Naive thymus-derived CD8-positive, alpha-beta T cell (primary cell): ENCODE measurements at places on chromosomes 6 and 20. TPM values are rescaled to one million over a fixed set of nuclear protein-coding genes. Genes with fewer than 3 reads are reported as not detected.

The PKIB gene
- total RNA-seq, result 0.82 TPM

The JARID2 gene
- 23.0 TPM for total RNA-seq

The RRP36 gene
- 55.5 TPM for total RNA-seq

The EYS gene
- not detected for total RNA-seq

The TMEM242 gene
- total RNA-seq, result 14.4 TPM

The FRS3 gene
- 7.6 TPM for total RNA-seq

The ADAM33 gene
- not detected for total RNA-seq

The BTN1A1 gene
- total RNA-seq, result not detected

The IPCEF1 gene
- 102 TPM for total RNA-seq

The TSBP1 gene
- not detected for total RNA-seq

The MATN4 gene
- not detected for total RNA-seq

The BPIFB4 gene
- not detected for total RNA-seq

The NHSL1 gene
- total RNA-seq, result 0.08 TPM

The APCDD1L gene
- not detected for total RNA-seq

- H3K4me3 ChIP-seq, result no peak overlapping the region
- H3K36me3 ChIP-seq, result peaks cover 17% of the 10 kb centered on the region
- no peaks in the 10 kb centered on the region for H3K4me1 ChIP-seq
- H3K27me3 ChIP-seq, result no peaks in the 10 kb centered on the region
Observed at GRCh38 chr6:134925800-134926199, 24.1 kb downstream of the ALDH8A1 start.

DNA sequence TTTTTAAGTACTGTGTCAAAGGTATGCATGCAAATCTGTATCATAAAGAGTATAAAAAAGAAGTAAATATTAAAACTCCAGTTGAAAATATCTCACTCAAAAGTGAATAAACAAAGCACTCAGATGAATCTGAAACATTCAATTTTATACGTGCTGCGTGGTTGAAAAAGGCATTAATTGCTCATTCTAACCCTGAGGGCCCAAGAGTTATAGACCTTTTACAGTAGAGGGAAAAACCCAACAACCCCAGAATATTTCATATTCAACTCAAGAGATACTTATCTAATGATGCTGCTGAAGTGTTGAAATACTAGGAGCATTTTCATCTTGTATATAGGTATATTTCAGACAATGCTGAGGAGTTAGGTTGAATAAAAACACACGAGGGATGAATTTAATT lies 862.8 kb upstream of the CITED2 start:
- no peak for DNase-seq
- no peaks in the 10 kb centered on the region for H3K4me1 ChIP-seq
- no peaks in the 10 kb centered on the region for H3K36me3 ChIP-seq
- H3K27ac ChIP-seq, result no peak overlapping the region
- H3K27me3 ChIP-seq, result no peaks in the 10 kb centered on the region
- H3K4me3 ChIP-seq, result no peak overlapping the region

- no peaks in the 10 kb centered on the region for H3K36me3 ChIP-seq
- H3K27ac ChIP-seq, result no peak overlapping the region
- no peak overlapping the region for H3K4me3 ChIP-seq
- DNase-seq, result peak; percentile 13
- peaks cover 6% of the 10 kb centered on the region for H3K27me3 ChIP-seq
- peaks cover 16% of the 10 kb centered on the region for H3K4me1 ChIP-seq
Observed at GRCh38 chr6:170208182-170208601, 82.7 kb downstream of the DLL1 start.

- DNase-seq, result peak; percentile 59
- no peaks in the 10 kb centered on the region for H3K27me3 ChIP-seq
- peak overlapping the region; percentile 98 for H3K27ac ChIP-seq
- H3K4me3 ChIP-seq, result peak overlapping the region; percentile 73
Observed at GRCh38 chr6:25056130-25056529, 120.4 kb upstream of the RIPOR2 start.

DNA sequence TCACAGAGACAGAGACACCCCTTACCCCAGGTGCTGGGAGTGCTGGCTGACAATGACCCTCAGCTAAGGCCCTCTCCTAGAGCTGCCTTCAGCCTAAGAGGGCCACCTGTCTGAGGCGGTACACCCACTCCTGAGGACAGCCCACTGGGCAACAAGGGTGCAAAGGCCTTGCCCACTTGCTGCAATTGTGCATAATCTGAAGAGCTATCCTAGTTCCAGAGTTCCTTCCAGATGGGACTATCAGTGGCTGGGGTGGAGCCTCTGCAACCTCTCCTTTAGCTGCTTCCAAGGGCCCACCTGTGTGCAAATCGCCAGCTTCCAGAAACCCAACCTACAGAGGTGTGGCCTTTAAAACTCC lies 87.5 kb downstream of the PREX1 start:
- peaks cover 69% of the 10 kb centered on the region for H3K4me1 ChIP-seq
- H3K27ac ChIP-seq, result peak overlapping the region; percentile 83
- no peak for DNase-seq
- H3K36me3 ChIP-seq, result peaks cover 25% of the 10 kb centered on the region
- no peaks in the 10 kb centered on the region for H3K27me3 ChIP-seq
- H3K4me3 ChIP-seq, result no peak overlapping the region

- H3K27me3 ChIP-seq, result peaks cover 7% of the 10 kb centered on the region
- H3K27ac ChIP-seq, result no peak overlapping the region
- H3K36me3 ChIP-seq, result no peaks in the 10 kb centered on the region
- no peak for DNase-seq
- no peak overlapping the region for H3K4me3 ChIP-seq
Observed at GRCh38 chr20:40443753-40444152, 245.3 kb downstream of the MAFB start.

- H3K36me3 ChIP-seq, result no peaks in the 10 kb centered on the region
- H3K4me3 ChIP-seq, result no peak overlapping the region
- peaks cover 18% of the 10 kb centered on the region for H3K4me1 ChIP-seq
Observed at GRCh38 chr20:62769346-62770071, 26.8 kb upstream of the MRGBP start.

DNA sequence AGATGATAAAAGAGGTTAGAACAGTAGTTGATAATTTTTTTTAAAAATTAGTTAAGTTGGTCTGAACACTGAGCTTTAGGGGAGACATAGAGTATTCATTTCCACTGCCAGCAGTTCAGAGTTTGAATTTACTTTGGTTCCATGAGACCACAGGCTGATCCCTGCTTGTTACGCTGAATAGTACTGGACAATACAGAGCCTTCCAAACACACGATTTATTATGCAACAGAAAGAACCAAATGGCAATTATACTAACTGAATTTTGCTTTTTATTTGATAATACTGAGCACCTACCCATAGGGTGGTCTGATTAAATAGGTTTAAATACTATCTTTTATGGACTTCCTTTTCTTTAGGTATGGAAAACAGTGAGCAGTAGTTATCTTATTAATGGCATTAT lies 111.4 kb downstream of the POPDC3 start:
- no peak overlapping the region for H3K27ac ChIP-seq
- DNase-seq, result no peak
- H3K27me3 ChIP-seq, result peaks cover 24% of the 10 kb centered on the region
- no peaks in the 10 kb centered on the region for H3K4me1 ChIP-seq

- no peak overlapping the region for H3K4me3 ChIP-seq
- no peak overlapping the region for H3K27ac ChIP-seq
- H3K27me3 ChIP-seq, result no peaks in the 10 kb centered on the region
- no peaks in the 10 kb centered on the region for H3K36me3 ChIP-seq
- DNase-seq, result no peak
- H3K4me1 ChIP-seq, result peaks cover 7% of the 10 kb centered on the region
Observed at GRCh38 chr20:58168843-58169242, 59.6 kb downstream of the ANKRD60 start.

DNA sequence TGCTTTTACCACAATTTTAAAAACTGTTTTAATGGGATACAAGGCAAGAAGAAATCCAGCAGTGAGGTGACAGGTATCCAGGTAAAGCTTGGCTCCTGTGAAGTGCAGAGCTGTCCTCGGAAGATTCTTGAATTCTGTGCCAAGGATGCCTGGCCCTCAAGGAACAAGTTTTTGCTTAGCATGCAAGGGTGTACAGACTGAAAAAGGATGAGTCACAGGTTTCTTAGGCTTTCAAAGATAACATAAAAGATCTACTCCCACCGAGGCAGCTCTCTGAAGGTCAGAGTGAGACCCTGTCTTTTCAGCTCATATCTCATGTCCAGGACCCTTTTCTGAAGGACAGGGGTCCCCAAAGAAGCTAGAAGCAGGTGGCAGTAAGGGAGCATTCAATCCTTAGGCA lies 83.3 kb downstream of the CHD6 start:
- no peak overlapping the region for H3K27ac ChIP-seq
- peaks cover 34% of the 10 kb centered on the region for H3K4me1 ChIP-seq
- H3K27me3 ChIP-seq, result no peaks in the 10 kb centered on the region
- DNase-seq, result no peak
- H3K36me3 ChIP-seq, result peaks cover 38% of the 10 kb centered on the region

- no peaks in the 10 kb centered on the region for H3K4me1 ChIP-seq
- no peak overlapping the region for H3K4me3 ChIP-seq
- no peaks in the 10 kb centered on the region for H3K36me3 ChIP-seq
- DNase-seq, result no peak
Observed at GRCh38 chr6:51303338-51303737, 484.7 kb downstream of the TFAP2B start.

GRCh38 chr6:157194643-157195042 lies 128.7 kb downstream of the TMEM242 start:
- H3K4me3 ChIP-seq, result no peak overlapping the region
- no peaks in the 10 kb centered on the region for H3K27me3 ChIP-seq
- H3K4me1 ChIP-seq, result peaks cover 4% of the 10 kb centered on the region
- peaks cover 76% of the 10 kb centered on the region for H3K36me3 ChIP-seq

DNA sequence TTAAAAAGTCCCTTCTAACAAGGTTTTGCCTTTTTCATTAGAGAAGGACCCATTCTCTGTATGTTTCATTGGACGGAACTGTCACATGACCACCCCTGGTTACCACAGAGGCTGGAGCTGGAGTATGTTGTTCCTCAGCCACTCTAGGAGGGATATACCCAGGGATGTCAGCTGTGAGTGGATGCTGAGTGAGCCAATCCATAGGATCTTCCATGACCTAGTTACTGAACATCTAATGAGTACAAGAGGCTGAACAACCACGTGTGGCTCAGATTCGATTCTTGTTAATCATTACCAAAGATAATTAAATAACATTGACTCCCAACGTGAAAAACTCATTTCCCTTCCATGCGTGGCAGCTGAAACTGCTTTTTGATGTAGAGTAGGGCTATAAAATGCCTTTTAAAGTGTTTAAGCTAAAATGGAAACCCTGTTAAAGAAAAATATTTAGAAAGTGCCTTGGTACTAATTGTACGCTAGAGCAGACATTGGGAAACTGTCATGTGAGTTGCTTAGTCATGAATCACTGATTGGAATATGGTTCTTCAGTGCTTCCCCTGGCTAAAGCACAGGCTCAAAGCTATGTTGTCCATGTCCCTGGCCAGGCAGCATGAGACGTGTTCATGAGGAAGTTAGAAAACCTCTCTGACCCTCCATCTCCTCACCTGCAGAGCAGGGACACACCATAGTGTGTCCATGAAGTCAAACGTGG lies 256.1 kb downstream of the ZNF217 start:
- no peaks in the 10 kb centered on the region for H3K27me3 ChIP-seq
- no peak overlapping the region for H3K27ac ChIP-seq

DNA sequence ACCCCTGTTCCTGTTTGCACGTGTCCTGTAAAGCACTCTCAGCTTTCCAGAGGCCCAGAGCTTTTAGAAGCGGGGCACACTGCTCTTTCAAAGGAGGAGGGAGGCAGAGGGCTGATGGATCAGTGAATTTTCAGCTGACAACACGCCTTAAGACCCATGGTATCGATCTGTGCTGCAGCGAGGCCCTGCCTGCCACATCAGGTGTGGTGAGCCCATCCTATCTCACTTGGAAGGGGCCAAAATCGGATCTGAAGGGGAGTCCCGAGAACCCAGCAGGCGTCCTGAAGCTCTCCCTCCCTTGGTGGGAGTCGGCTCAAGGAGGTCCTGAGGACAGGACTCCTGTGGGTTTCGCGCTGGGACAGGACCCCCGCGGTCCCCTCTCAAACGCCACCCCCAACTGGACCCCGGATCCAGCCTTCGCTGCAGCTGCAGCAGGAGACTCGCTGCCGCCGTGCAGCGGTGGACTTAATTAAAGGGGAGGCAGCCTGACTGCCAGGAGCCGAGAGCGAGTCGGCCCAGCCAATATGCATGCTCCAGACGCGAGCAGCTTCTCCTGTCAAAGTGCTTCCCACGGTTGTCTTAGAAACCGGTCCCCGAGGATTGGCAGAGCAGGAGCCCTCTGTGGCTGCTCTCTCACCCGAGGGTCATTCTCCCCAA lies 580.0 kb upstream of the ZNF337 start:
- H3K4me1 ChIP-seq, result peaks cover 18% of the 10 kb centered on the region
- no peak overlapping the region for H3K4me3 ChIP-seq
- H3K27me3 ChIP-seq, result no peaks in the 10 kb centered on the region
- no peak overlapping the region for H3K27ac ChIP-seq
- H3K36me3 ChIP-seq, result no peaks in the 10 kb centered on the region
- DNase-seq, result no peak

- no peaks in the 10 kb centered on the region for H3K36me3 ChIP-seq
- H3K4me1 ChIP-seq, result peaks cover 13% of the 10 kb centered on the region
- H3K27ac ChIP-seq, result no peak overlapping the region
- peak overlapping the region; percentile 90 for H3K4me3 ChIP-seq
- peaks cover 10% of the 10 kb centered on the region for H3K27me3 ChIP-seq
- DNase-seq, result no peak
Observed at GRCh38 chr6:138692978-138693909, 80.3 kb upstream of the CCDC28A start.

GRCh38 chr20:60046436-60046835 lies 88.2 kb downstream of the CDH26 start:
- H3K27me3 ChIP-seq, result peaks cover 3% of the 10 kb centered on the region
- H3K27ac ChIP-seq, result no peak overlapping the region
- H3K4me1 ChIP-seq, result no peaks in the 10 kb centered on the region
- H3K36me3 ChIP-seq, result no peaks in the 10 kb centered on the region

DNA sequence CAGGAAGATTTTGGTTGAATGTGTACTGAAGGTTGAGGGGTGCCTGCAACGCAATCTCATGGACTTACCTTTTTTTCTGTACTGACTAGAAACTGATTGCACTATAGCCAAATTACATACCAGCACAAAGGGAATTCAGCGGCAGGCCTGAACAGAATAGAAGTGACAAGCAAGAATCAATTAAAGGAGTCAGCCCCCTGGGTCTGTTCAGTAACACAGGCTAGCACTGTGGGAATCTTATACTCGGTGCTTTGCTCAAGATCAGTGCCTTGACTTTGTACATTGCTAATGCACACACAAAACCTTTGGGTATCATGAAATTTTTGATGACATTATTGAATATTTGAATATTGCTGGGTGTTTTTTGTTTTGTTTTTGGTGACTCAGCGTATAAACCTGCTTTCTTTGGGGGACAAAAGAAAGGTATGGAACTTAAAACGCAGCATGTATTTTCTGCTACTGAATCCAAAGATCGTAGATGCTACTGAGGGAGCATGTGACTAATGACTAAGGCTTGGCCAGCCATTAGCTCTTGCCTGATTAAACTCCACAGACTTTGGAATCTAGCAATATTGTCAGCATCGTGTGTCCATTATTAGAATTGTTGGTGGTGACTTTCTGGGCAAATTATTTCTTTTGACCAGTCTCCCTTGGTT lies 236.6 kb downstream of the ARID1B start:
- H3K27ac ChIP-seq, result no peak overlapping the region
- DNase-seq, result no peak
- H3K4me3 ChIP-seq, result no peak overlapping the region
- no peaks in the 10 kb centered on the region for H3K27me3 ChIP-seq
- no peaks in the 10 kb centered on the region for H3K36me3 ChIP-seq
